ENCODE measurements at places on chromosomes 16 and 17. TPM values are rescaled to one million over a fixed set of nuclear protein-coding genes. Genes with fewer than 3 reads are reported as not detected.

GP1BA gene
- not detected for total RNA-seq

- DNase-seq = peak; percentile 77
These were observed 681 bp downstream of the XPO6 start for GRCh38 chr16:28210979-28211588.

GRCh38 chr17:72754513-72754912, 338.0 kb downstream of the SLC39A11 start:
- no peak for DNase-seq

GRCh38 chr17:10114931-10115535, 83.4 kb downstream of the GAS7 start:
- DNase-seq = peak; percentile 52

- DNase-seq = no peak
These were observed 271.2 kb downstream of the CBLN1 start for GRCh38 chr16:49010396-49010795.

All from activated naive CD8-positive, alpha-beta T cell treated with anti-CD3 and anti-CD28 coated beads, Interleukin-2, amount 10 ng/mL, durations not matched to agents 7 days and 5 days (primary cell).